ENCODE measurements at places on chromosomes 7 and 10.

- DNase-seq = no peak
Measured at GRCh38 chr10:99279626-99280111, 44.0 kb upstream of the HPSE2 start.

DNA sequence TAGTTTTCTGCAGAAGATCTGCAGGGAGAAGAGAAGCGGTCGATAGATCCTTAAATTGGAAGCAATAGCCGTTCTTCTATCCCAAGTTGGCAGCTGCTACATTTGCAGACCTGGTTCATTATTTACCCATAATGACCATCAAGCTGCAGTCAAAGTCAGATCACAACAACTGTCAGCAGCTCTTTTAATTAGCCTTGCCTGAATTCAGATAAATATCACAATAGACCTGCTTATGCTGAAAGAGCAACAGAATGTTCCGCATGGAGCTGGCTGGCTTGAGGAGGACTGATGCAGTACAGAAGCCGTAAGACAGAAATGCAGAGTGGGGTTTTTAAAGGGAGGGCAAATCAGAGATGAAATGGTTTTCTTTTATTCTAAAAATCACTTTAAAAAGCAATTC is 109.4 kb downstream of the HIBADH start:
- no peak for DNase-seq

GRCh38 chr10:29437871-29438270 is 149.0 kb downstream of the LYZL1 start:
- no peak for DNase-seq

- no peak for DNase-seq
Measured at GRCh38 chr7:36279200-36279925, 110.3 kb upstream of the ANLN start.

GRCh38 chr7:135943134-135943879 is 33.9 kb downstream of the MTPN start:
- DNase-seq = no peak

GRCh38 chr7:41428381-41428780 is 274.5 kb downstream of the INHBA start:
- DNase-seq = no peak

DNA sequence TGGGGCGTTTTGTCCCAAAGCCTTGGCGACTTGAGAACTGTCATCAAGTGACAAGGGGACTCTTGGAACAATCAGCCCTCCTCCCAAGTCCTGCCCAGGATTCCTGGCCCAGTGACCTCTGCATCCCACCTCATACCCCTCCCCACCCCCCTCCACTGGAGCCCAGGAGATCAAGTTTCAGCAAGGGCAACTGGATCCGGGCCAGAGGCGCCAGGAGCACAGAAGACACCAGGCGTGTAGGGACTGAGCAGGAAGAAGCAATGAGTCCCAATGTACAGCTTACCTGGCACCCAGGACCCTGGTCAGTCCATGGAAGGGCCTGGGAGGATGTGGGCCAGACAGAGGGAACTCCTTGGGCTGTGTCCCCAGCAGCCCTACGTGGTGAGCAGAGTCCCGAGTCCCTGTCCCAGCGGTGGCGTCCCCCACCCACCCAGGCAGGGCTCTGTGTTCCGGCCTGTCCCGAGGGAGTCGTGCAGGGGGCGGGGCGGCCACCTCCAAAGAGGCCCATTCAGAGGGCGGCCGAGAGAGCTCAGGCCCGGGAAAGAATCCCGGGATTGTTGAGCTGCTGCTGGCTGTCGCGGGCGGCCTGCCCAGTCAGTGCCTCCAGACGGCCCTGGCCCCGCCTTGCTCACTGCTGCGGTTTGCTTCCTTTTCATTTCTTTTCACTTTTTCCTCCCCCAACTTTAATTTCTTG is 254.1 kb downstream of the TNS3 start:
- DNase-seq = peak; percentile 76

GRCh38 chr7:116687801-116688201 is 15.8 kb downstream of the MET start:
- no peak for DNase-seq

GRCh38 chr10:6729071-6729774 is 149.1 kb upstream of the PRKCQ start:
- no peak for DNase-seq

- DNase-seq = no peak
Measured at GRCh38 chr7:116198748-116199410, 11.5 kb upstream of the TES start.

- no peak for DNase-seq
Measured at GRCh38 chr7:47846138-47846836, 102.0 kb downstream of the PKD1L1 start.

GRCh38 chr7:73429215-73429614 is 4.4 kb upstream of the FZD9 start:
- peak; percentile 42 for DNase-seq

DNA sequence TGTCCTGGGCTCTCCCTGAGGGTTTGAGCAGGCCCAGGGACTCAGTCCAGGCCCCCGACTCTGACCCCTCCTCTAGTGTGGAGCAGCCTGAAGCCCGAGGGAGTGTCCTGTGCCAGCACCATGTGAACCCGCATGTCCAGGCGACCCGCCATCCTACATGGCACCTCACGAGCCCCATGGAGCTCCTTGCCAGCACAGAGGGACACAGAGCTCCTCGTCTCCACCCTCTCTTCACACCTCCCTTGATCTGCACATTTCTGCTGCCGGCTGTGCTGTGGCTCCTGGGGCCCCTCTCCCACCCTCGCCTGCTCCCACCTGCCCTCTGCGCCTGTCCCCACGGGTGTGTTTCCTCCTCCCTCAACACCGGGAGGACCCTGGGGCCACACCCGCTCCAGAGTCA is 103.5 kb downstream of the ADARB2 start:
- DNase-seq = no peak

DNA sequence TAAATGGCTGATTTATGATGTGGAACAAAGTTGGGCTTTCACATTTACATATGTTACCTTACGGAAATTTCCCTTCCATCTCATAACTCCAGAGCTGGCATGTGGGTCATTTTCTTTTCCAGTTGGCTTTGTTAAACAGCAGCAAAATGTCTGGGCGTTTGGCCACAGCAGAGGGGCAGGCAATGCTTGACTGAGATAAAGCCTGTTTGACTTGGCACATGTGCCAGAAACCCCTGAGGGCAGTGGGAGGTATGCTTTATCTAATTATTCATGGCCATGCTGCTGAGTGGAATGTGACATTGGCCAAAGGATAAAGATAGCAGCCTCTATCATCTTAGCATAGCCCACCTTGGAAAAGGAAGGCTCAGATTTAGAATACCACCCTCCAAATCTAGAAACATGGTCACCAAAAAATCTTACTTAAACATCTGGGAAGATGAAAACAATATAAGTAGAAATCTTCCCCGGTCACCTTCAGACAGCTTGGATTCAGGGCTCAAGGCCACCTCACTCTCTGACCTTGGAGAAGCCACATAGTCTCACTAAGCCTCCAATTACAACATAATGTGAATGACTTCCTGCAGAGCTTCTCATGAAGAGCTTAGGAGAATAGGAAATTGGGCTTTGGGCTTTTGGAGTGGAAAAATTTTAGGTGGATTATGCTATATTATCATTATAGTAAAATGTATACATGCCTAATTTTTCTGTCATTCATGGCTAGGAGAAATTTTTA is 101.5 kb downstream of the GRM3 start:
- DNase-seq = no peak

GRCh38 chr7:77644774-77645173 is 51.5 kb upstream of the RSBN1L start:
- DNase-seq = no peak

- no peak for DNase-seq
Measured at GRCh38 chr7:54799792-54800191, 40.8 kb upstream of the SEC61G start.

GRCh38 chr10:24854256-24854655 is 98.2 kb downstream of the PRTFDC1 start:
- DNase-seq = no peak

DNA sequence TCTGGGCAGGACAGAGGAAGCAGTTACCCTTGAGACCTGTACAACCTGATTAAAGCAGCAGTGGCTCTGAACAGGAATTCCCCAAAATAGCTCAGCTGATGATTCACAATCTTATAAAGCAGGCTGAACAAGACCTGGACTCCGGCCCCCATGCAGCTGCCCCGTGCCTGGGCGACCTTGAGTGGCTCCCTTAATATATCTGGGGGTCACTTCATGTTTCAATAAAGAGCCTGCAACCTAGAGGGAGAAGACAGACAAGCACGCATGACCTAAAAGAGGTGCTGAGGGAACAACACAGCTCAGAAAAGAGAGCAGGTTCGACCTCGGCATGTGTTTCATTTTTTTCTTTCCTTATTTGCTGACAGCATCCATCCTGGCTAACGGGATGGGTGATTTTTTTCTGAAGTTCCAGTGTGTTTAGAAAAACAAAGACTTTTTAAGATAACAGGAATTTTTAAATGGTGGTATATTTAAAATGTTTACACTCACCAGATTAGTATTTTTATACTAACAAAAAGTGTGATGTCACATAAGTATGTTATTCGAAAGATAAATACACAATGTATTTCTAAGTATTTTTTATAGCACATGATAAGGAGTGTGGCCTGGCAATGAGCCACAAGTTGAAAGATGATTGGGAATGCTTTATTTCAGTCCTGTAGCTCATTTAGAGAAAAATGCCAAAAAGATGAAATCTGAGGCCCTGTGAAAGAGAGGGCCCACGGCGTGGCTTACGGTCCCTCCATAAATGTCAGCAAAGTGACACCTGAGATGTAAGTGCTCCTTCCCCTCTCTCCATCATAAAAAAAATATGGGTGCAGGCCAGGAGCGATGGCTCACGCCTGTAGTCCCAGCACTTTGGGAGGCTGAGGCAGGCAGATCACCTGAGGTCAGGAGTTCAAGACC is 161.3 kb downstream of the SLIT1 start:
- no peak for DNase-seq

- DNase-seq = no peak
Measured at GRCh38 chr7:47778153-47778661, 170.1 kb downstream of the PKD1L1 start.

DNA sequence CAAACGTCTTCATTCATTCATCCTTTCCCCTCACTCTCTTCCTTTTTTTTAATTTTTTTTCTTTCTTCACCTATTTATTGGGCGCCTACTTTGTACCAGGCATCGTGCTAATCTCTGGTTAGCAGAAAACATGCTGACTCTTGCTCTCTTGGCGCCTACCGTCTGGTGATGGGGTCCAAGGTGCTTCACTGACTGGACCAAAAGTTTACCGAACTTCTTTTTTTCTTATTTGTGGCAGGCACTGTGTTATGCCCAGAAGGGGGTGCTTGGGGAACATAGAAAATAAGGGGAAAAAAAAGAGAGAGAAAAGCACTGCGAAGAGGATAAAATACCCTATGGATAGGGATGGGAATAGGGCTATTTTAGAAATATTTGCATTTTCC is 505 bp upstream of the FAM204A start:
- no peak for DNase-seq

DNA sequence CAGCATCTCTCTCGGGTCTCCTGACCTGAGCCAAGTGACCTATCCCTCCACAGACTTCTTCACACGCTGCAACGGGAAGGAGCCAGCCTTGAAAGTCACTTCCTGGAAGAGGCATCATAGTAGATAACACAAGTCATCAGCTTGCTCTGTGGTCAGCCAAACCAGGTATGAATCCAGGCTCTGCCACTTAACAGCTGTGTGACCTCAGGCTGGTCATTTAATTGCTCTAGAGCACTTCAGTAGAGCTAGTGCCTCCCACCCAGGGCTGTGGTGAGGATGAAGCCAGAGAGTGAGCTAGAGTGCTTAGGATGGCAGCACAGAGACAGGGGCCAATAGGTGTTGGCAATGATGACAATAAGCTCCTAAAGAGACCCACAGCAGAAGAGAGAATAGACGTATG is 247.7 kb upstream of the ZMIZ1 start:
- no peak for DNase-seq

GRCh38 chr10:30502266-30503060 is 68.5 kb downstream of the MAP3K8 start:
- DNase-seq = no peak

- no peak for DNase-seq
Measured at GRCh38 chr10:63265683-63266235, 132.6 kb downstream of the NRBF2 start.
